Stimulated activated CD4-positive, alpha-beta T cell treated with anti-CD3 and anti-CD28 coated beads, Interleukin-4, amount 100 ng/mL, for 24 hours (primary cell): ENCODE measurements at places on chromosomes 5 and 9.

GRCh38 chr5:1193591-1193985, 7.8 kb upstream of the SLC6A19 start:
- DNase-seq: no peak

DNA sequence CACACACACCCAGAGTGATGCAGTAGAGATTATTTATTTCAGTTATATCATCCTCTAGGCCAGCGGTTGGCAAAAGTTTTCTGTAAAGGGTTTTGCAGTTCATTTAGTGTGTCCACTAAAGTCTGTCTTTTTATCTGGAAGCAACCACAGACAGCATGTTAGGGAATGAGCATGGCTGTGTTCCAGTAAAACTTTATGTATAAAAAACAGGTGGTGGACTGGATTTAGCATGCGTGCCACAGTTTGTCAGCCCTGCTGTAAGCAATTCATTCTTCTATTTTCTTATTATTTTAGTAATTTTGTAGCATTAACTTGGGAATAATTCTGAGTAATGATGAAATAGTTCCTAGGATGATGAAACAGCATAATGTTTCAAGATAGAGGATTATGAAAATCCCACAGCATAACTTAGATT, 51.7 kb downstream of the CCNH start:
- DNase-seq: no peak

- no peak for DNase-seq
Measured at GRCh38 chr5:84642795-84643194, 258.1 kb upstream of the EDIL3 start.

DNA sequence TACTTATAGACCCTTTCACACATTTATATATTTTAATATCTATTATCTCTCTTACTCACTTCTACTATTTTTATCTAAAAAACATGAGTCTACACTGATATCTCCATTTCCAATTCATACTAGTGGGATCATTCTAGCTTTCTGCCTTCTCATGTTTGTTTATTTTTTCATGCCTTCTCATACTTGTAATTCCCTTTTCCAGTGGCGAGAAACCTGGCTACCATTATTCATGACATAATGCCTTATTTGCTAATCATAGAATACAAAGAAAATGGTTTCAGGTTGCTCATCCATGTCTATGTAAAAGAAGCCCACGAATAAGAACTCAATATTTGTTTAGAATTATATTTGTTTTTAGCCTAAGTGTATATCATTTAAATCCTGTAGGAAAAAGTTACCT, 232.7 kb upstream of the ACTBL2 start:
- no peak for DNase-seq

GRCh38 chr5:92923885-92924284, 657.1 kb downstream of the NR2F1-AS1 start:
- no peak for DNase-seq

DNA sequence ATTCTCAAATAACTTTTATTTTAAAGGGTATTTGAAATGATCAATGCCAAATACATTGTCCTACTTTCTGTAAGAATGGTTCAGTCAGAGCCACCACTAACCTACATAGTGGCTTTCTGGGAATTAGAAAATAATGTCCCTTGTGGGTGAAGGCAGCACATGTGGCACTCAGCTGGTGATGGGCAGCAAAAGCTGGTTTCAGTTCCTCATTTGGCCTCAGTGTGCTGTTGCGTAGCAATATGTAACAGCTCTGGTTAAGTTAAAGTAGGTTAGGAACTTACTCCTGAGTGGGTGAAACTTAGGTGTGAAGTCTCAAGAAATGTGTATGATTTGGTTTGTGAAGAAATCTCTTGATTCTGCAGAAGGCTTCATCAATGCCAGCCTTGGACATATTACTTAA, 99.6 kb upstream of the SPEF2 start:
- DNase-seq: no peak

DNA sequence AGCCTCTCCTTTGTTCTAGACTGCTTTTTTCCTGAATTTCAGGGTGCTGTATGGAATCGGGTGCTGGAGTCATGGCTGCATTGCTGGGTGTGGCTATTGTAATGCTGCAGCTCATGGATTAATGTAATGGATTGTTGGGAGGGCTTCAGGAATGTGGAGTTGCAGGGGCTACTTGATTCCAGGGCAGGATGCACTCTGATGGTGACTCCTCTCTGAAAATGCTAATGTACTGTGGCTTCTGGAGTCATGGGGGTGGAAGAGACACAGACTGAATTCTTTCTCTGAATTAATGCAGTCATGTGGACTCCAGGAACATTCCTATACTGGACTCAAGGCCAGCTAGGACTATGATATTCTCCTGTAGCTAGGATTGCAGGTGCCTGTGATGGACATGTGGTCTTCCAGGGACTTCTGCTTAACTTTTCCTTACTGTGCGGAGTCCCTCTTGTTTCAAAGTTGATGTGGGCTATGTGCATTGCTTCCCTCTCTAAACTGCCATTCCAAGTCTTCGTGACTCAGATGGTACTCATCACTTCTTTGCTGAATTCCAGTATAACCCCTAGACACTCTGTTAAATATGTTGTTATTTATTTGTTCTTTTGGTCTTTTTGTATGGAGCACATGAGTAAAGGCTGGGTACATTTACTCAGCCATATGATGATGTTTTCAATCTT, 396.2 kb downstream of the KCTD16 start:
- DNase-seq: no peak

DNA sequence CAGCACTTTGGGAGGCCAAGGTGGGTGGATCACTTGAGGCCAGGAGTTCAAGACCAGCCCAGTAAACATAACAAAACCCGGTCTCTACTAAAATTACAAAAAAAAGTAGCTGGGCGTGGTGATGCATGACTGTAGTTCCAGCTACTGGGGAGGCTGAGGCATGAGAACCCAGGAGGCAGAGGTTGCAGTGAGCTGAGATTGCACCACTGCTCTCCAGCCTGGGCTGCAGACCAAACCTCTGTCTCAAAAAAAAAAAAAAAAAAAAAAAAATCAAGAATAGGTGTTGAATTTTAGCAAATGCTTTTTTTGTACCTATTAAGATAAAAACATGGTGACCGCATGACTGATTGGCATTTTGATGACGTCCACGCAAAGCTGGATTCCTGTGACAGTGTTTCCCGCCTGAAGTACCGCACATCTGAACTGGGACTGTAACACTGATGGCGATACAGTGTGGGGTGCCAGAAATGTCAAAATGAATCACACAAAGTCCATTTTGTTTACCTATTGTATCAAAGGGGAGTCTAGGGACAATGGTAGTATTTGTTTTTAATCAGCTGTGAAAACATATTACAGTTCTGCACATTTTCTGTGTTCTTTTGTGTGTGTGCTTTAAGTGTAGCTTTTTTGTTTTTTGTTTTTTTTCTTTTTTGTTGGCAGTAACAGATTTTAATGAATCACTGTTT, 23.2 kb upstream of the TBC1D9B start:
- DNase-seq: no peak

DNA sequence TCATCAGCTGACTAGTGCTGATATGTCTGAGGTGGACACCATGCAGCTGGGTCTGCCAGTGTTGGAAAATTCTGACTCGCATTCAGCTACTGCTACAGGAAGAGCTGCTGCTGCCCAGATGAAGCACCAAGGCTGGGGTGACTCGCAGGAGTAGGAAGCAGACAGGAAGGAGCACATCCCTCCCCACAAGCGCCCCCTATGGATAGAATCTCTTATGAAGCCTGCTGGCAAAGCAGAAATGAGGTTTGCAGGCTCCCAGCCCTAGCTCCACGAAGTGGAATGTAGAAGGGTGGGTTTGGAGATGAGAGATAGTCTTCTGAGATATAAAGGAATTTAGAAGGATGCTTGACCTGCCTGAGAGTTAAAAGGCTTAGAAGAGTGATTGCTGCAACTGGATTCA, 443.0 kb downstream of the ACTL7B start:
- DNase-seq: no peak

- DNase-seq: no peak
Measured at GRCh38 chr5:73265641-73266040, 92.6 kb downstream of the TMEM174 start.

GRCh38 chr5:39424736-39425637, at the start of gene DAB2:
DAB2 (minus strand) TSS chr5:39424980; CDS start chr5:39394320, 30,660 bp downstream.
- peak; percentile 26 for DNase-seq

DNA sequence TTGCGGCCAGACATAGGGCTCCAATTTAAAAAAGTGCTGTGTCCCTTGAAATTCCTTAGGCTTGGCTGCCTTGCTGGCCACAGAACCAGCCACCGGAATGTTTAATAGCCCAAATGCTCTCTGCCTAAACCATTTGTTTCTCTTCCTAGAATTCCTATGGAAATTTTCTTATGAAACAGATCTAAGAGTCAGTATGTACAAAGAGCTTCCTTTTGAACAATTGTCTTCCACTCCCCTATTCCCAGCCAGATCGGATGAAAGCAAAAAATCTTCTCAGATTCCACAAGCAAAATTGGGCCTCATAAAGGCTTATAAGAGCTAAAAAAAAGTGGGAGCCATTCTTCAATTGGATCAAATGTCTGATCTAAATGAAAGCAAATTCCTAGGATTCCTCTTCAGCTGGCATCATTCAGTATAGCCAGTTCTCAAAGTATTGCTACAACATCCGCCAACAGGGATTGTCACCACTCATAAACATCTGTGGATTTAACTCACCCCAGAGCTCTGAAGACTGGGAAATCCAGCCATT, 104.3 kb downstream of the CEMIP2 start:
- DNase-seq: no peak

DNA sequence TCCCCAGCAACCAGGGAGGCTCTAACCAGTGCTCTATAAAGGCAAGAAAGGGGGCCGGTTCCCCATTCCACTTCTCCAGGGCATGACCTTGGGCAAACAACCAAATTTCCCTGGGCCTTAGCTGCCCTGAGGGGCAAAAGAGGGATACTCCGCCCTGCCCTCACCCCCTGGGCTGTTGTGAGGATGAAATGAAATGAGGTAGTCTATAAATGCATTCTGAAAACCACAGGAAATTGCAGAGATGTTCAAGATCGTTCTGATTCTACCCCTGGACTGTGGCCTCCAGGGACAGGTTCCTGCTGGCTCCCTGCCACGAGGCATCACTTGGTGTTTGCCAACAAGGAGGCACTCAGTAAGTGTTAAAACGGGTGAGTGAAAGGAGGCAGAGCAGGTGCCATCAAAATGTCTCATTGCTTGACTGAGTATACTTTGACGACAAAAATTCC, 5.7 kb downstream of the RAPGEF1 start:
- peak; percentile 47 for DNase-seq

- DNase-seq: no peak
Measured at GRCh38 chr9:103991698-103992097, 102.4 kb upstream of the SMC2 start.
